SW480 (cell line): ENCODE measurements at places on chromosomes 2 and 18.

DNA sequence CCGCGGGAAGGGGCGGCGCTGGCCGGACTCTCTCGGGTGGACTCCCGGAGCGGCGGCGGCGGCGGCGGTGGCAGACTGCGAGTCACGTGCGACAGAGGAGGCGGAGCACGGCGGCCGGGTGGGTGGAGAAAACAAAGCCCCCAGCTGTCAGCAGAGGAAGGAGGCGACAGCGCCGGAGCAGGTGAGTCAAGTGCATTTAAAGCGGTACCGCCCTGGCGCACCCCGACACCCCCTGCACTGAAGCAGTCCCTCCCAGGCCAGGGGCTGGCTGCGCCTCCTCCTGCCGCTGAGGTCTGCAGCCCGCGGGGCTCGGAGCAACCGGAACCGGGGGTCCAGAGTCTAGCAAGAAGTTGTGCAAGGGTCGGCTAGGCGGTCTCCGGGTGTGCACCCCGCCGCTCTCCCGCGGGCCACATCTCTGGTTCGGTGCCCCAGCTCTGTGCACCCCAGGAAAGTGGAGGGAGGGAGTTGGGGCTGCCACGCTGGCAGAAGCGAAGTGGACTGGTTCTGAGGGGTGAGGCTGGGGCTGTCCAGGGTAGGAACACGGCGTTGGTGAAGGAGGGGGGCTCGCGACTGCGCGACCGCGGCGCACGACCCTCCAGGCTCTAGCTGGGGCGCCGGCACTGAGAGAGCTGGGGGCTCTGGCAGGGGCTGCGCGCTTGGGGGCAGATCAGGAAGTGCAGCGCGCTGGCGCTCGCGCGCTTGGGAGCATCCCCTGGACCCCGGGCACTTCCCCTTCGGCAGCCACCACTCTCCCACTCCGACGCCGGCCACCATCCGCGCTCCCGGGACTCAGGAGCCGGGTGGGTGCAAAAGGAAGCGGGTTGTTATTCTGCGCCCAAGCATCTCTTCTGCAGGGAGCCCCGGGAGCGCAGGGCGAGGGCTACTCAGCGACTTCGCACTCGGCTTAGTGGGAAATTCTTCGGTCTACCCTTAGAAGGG lies 64.0 kb upstream of the MAPRE2 start:
- DNase-seq: peak; percentile 50

DNA sequence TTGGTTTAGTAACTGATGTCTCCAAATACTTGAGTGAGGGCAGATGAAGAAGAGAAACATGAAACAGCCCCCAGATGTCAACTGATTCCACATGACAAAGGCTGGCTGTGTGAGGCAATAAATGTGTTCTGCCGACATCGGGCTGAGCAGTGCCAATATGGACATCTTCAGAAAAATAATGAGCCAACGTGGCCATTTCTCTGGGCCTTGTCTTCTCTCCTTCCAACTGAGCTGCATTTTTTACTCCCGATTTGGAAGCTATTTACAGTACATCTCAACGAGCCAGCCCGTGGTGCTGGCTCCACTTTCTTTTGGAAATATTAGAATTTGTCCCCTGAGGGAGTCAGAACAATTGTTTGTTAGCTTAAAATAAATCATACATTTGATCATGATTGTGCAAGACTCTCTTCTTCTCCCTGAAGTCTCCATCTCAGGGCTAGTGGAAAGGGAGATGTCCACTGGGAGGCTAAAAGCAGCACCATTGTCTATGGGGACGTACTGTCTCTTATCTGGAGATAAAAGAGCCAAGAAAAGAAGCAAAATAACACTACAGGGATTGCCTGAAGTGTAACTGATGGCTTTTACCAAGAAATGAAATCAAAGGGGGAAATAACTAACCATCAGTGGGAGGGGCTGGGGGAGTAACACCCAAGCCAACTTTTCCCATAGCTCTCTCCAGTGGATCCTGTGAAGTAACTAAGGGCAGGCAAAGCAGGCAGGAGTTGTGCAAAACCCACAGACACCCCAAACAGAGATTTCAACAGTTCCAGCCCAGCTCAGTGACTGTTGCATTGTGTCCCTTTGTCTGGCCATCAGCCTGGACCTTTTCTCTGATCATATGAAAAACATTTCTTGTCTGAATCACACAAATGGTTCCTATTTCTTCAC lies 114.8 kb downstream of the RDH14 start:
- DNase-seq: no peak

DNA sequence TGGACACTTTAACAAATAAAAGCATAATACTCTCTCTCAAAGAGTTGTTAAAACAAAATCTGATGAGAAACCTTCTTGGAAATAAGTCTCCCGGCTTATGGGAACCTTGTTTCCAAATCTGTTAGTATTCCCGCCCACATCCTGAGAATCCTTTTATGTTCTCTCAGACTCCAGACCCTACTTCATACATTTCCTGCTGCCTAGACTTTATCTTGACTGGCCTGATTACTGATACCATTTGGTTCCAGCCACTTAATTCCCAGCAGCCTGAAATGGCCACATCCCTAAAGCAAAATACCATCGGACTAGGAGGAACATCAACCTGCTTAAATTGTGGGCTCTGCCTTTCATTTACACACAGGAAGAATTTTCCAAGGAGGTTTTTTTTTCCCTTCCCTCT lies 79.1 kb upstream of the CYP1B1 start:
- DNase-seq: no peak

DNA sequence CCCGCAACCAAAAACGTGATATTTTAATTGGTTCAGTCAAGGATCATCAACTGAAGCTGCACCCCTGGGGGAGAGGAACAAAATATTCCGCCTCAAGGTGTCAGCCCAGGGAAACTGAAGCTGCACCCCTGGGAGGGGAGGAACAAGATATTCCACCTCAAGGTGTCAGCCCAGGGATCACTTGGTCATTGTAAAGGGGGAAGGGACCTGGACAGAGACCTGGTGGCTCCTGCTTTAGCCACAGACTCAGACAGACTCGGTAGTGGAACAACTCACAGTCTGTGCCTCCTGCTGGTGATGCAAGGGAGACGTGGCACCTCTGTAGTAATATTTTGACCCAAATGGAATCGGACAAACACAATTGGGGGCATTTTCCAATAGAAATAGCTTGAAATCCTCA lies 75.1 kb downstream of the GBX2 start:
- DNase-seq: no peak

- peak; percentile 44 for DNase-seq
These were observed 775 bp downstream of the RNF125 start for GRCh38 chr18:32019251-32019948.

DNA sequence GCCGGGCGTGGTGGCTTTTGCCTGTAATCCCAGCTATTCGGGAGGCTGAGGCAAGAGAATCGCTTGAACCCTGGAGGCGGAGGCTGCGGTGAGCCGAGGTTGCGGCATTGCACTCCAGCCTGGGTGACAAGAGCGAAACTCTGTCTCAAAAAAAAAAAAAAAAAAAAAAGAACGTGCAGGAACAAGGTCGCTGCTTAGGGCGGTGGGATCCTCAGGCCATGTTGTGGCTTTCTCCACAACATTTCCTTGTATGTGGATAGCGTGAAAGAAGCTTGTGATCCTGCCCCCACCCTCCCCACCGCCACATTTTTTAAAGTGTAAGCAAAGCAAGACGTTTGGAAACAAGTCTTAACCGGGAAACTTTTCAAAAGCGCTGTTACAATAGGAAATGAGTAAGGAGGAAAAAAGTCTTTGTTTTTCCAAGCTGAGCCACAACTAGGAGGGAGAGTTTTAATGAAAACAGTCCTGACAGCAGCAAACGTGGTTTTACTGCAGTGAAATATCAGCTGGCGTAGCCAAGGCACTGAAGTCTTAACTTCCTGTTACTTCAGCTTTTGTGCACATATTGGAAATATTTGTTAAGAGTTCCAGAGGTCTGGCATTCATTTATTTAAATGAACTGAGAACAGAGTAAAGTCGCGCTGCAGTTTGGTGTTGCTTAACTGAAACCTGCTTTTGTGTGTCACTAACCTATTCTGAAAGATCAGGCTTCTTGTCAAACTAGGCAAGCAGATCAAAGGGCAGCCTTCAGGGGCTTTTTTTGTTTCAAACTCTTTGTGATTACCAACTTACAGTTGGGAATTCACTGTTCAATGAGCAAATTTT lies 3.8 kb downstream of the TGIF1 start:
- peak; percentile 52 for DNase-seq

- no peak for DNase-seq
These were observed 448.3 kb upstream of the ST6GAL2 start for GRCh38 chr2:107334306-107334705.

GRCh38 chr2:23423062-23423872 lies 38.3 kb downstream of the KLHL29 start:
- no peak for DNase-seq

DNA sequence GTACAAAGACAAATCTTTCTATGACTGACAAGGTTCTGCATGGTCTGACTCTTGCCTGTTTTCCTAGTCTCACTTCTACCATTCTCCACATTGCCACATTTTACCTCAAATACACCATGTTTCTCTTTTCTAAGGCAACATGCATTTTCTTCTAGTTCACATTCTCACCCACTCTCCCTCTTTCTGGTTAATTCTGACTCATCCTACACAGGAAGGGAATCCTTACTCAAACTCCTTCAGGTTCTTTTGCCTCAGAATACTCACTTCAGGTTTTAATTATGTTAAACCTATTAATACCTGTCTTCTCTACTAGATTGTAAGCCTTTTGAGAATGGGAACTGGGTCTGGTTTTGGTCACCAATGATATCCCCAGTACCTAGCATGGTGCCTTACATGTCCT lies 47.2 kb downstream of the MAP2 start:
- no peak for DNase-seq

DNA sequence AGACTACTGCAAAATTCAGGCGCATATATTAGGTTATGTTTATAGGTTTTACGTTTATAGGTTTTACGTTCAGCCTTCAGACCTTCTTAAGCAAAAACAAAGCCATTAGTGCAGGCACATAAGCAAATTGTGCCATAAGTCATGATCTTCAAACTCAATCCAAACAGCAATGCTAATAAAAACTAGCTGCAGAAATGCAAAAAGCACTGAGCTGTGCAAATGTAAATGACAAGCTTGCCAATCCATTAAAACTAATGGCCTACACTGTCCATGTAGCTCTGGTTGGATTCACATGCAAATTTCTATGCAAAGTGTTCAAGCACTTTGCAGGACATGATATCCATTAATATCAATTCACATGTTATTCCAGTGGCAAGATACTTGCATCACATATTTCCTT lies 50.9 kb downstream of the LRPPRC start:
- DNase-seq: no peak

GRCh38 chr2:120400551-120400950 lies 54.6 kb downstream of the INHBB start:
- no peak for DNase-seq

GRCh38 chr2:180656455-180656847 lies 324.0 kb upstream of the UBE2E3 start:
- DNase-seq: peak; percentile 46

DNA sequence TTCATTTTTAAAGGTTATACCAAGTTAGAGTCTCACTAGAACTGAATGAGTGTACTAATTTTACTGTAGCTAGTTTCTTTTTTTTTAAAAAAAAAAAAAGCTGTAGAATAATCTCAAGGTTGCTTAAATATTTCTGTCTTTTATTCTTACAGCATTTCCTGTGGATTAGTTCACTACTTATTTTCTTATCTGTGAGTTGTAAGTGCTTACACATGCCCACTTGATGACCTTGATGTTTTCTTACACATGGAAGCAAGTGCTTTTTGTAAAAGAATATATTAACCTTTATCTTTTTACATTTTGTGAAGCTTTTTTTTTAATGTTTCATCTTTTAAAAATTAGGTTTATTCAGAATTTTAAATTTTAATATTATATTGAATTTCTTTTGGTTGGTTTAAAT lies 57.8 kb downstream of the MSH2 start:
- DNase-seq: no peak

DNA sequence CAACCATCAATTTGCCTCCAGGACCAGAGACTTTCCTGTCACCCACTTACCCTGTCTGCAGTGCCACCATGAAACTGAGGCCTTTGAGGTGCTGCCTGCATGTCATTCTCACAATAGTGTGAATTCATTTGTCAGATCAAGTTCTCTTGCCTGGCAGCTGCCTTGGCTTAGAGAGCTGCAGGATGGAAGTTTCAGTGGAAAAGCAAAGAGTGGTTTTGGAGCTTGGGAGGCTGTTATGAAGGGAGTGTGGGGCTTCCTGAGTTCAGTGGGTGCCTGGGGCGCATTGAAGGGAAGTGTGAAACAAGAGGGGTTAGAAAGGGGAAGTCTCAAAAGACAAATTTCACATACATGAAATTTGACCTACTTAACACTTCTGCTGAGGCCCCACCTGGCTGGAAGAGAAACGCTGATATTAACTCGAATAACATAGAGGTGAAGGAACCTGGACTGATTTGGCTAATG lies 7.9 kb upstream of the LBH start:
- no peak for DNase-seq

DNA sequence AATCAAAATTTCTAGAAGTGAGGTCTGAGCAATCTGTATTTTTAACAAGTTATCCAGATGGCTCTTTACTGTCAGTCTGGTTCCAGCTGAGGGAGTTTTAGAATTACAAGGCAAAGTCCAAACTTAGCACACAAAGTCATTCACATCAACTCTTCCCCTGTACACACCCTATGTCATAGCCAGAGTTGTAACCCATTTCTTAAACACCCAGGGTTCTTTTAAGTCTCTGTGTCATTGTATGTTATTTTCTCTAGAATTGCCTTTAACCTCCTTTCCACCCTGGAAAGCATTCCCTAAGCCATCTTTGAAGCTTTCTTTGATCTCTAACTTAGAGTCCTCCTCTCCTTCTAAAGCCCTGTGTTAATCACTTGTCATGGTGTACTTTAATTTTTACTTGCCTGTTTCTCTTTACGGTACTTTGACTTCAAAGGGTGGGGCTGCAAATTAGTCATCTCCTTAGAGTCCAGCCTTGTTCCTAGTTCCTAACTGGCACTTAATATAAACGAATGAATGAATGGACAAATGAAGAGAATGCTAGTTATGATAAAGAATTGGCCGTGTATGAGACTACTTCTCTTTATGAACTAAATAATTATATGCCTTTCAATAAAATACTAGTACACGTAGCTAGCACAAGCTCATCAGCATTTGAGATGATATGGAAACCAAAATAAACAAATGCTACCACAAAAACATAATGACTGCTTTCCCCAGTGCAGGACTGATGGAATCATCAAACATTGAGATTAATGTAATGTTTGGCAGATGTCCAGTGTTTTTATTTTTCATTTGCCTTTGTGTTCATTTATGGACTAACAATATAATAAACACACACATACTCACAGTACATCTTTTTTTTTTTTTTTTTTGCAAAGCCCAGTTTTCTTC lies 11.9 kb upstream of the ACTR3 start:
- DNase-seq: peak; percentile 90

- peak; percentile 68 for DNase-seq
These were observed 32.9 kb upstream of the CCDC93 start for GRCh38 chr2:118046634-118047210.

DNA sequence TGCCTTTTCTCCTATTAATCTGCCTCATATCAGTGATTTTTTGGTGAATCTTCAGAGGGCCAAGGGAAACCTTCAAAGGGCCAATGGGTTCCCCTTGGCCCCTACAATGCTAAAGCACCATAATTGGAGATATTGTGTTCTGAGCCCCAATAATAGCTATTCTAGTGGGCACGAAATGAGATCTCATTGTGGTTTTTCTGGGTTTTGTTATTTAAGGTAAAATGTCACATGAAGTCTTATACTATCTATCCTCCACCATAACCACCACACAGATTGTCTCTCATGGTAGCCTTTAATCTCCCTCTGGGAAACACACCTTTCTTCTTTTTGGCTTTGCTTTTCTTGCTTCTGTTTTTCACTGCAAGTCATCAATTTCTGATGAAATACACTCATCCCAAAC lies 152.8 kb downstream of the B3GNT2 start:
- no peak for DNase-seq
